ENCODE measurements at places on chromosomes 11 and 22.

DNA sequence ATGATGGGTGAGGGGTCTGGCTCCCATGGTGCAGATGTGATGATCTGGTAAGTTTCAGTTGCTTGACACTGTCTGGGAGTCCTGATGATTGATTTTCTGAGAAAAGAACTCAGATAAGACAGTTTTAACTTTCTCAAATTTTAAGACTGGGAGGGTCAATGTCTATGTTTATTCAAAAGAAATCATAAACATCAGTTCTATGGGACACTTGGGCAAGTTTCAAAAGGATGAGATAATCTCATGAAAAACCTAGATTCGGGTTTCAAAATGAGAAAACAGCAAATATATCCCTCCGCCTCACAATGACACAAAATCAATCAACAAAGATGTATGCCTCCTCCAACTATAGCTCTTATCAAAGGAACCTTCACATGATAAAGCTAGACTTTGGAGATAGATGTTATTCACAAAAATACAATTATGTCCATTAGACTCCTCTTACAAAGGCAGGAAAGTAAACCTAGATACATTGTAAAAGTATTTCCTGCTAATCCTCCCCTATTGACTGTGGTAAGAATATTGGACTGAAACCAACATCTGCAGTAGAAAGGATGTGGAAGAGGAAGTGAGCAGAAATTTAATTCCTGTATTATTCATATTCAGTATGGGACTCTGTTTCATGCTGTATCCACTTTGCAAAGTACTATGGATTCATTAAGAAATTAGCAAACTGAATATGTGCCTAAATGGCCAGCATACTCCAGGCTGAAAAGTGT lies 21.6 kb downstream of the SVIP start:
- no peak for DNase-seq

DNA sequence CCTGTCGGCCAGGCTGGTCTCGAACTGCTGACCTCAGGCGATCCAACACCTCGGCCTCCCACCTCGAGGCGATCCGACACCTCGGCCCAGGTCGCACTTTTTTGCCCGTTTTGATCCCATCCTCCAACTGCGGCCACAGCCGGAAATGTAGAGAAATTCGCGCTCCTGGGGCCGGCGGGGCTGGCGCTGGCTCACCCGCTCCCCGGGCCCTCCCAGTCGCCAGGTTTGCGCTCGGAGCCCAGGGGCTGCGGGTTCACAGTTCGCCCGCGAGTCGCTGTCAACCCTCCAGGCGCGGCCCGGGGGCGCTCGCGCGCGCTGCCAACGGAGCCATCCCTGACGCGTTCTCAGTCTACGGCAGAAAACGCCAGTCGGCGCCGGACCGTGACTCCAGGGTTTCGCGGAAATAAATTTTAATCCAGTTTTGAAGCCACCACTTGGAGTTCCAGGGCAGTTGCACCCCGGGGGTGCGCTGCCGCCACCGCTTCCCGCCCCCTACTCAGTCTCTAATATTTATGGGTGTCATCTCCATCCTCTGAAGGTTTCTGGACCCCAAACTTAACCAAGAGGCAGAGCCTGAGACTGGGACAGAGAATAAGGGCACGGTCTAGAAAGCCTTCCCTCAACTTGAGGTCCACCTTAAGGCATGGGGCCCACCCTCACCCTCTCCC lies 1.5 kb upstream of the KLHDC7B start:
- peak; percentile 79 for DNase-seq

GRCh38 chr11:22666688-22667439 lies 453 bp downstream of the GAS2 start:
- DNase-seq: no peak

DNA sequence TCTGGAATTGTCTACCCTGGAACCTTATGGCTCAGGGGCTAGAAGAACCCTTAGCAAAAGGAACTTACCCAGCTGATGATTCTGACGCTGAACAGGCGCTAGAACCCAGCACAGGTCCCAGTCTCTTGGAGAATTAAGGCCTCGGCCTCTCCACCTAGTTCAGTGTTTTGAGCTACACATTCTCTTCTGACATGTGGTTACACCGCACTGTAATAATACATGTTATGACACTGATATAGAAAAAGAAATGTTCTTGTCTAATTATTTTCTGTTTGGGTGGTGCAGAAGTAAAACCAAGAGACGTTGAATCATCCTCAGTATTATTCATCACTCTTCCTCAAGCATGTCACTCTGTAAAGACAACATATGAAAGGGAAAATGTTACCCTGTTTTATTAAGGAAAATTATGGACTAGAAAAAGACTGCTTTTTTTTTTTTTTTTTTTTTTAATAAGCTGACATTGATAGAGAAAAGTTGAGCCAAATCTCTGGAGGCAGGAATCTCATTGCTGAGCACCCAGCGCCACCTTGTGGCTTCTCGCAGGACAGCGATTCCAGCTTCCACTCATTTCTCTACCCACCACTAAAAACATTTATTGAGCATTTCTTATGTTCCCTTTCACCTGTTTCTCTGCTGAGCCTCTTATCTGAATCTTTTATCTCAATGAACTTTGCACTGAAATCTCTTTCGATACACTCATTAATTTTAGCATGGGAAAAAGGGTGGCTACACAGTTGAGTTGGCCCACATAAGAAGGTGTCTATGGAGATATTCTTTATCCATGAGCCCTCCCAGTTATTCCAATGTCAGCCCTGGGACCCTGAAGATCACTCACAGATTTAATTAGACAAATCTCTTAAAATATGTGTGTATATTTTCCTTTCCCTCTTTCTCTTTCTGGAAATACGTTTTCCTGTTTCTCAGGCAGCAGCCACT lies 12.6 kb upstream of the APLNR start:
- DNase-seq: no peak

GRCh38 chr11:62394825-62395538 lies 23.9 kb upstream of the SCGB1A1 start:
- no peak for DNase-seq

DNA sequence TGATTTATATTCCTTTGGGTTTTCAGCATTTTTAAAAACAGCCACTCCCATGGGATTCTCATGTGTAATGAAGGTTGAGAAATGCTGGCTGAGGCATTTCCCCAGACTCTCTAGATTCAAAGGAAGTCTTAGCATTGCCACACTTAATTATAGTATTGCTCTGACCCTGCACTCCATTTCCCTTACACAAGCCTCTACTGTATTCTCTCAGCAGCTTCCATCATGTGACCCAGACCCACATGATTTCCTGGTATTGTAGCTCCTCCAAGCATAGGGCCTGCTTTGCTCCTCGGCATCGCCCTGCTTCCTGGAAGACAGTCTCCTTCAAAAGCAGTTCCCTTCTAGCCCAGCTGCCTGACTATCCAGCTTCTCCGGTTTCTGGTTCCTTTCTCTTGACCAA lies 261.5 kb downstream of the LARGE1 start:
- DNase-seq: no peak

- no peak for DNase-seq
Observed at GRCh38 chr22:30309951-30310741, 16.6 kb downstream of the TBC1D10A start.

DNA sequence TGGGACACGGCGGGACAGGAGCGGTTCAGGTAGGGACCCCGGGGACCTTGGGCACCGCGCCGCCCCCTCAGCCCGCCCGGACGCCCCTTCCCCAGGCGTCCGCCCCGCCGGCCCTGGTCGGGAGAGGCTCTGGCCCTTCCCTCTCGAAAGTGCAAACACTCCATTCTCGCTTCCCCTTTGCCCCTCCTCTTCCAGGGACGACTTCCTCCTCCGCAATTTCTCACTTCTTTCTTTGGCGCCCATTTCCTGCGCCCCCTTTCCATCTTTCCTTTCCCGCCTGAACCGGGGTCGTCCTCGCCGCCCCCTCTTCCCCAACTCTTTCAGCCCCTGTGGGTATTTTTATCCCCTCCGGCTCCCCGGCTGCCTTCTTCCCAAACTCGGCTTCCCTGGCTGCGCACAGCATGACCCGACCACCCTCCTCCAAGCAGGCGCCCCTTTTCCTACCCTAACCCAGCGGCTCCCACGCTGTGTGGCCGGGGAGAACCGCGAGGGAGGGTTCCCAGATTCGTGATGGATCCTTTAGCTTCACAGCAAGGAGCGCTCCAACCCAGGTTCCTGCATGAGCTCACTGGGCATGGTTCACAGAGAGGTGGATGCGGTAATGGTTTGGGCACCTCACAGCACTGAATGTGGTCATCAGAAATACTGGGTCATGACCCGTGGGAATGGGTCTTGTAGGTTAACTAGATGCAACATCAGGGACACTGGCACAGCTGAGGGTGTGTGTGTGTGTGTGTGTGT lies 689 bp downstream of the RAB39A start:
- no peak for DNase-seq

- DNase-seq: no peak
Observed at GRCh38 chr11:48005136-48005535, 24.8 kb downstream of the PTPRJ start.

GRCh38 chr22:44524806-44525205 lies 26.8 kb upstream of the RTL6 start:
- DNase-seq: no peak

GRCh38 chr11:38208951-38209350 lies 1610.9 kb upstream of the RAG2 start:
- DNase-seq: no peak

DNA sequence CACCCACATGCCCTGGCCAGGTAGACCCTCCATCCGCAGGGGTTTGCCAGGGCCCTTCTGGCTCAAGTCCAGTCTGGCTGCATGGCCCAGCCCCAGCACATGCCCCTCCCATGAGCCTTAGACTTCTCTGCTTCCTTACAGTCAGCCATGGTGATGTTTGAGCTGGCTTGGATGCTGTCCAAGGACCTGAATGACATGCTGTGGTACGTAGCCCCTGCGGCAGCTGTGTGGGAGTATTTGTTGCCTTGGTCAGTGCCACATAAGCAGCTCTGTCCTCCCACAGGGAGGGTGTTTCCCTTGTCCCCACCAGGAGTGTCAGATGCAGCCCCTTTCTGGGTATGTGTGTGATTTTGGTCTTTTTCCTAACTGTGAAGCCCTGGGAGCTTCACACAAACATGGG lies 17.5 kb downstream of the CDC45 start:
- no peak for DNase-seq

- DNase-seq: no peak
Observed at GRCh38 chr11:66360406-66361073, 11.0 kb downstream of the SLC29A2 start.
